CD8-positive, alpha-beta T cell (primary cell): ENCODE measurements at places on chromosomes 7 and 10. TPM values are rescaled to one million over a fixed set of nuclear protein-coding genes. Genes with fewer than 3 reads are reported as not detected.

The GNAT3 gene
- not detected for total RNA-seq

The CALN1 gene
- not detected for total RNA-seq

The NANOS1 gene
- total RNA-seq, result 0.50 TPM

The INA gene
- not detected for total RNA-seq

The PRSS2 gene
- total RNA-seq, result not detected

The CCDC146 gene
- 9.2 TPM for total RNA-seq

The GPR26 gene
- total RNA-seq, result not detected

The TCF7L2 gene
- 8.6 TPM for total RNA-seq

The CRTAC1 gene
- not detected for total RNA-seq

The CDC123 gene
- 45.3 TPM for total RNA-seq

The SLC35G1 gene
- 0.94 TPM for total RNA-seq

The CDHR3 gene
- 4.4 TPM for total RNA-seq

- no peak for DNase-seq
Observed at GRCh38 chr7:69561266-69561960, 36.9 kb upstream of the AUTS2 start.

DNA sequence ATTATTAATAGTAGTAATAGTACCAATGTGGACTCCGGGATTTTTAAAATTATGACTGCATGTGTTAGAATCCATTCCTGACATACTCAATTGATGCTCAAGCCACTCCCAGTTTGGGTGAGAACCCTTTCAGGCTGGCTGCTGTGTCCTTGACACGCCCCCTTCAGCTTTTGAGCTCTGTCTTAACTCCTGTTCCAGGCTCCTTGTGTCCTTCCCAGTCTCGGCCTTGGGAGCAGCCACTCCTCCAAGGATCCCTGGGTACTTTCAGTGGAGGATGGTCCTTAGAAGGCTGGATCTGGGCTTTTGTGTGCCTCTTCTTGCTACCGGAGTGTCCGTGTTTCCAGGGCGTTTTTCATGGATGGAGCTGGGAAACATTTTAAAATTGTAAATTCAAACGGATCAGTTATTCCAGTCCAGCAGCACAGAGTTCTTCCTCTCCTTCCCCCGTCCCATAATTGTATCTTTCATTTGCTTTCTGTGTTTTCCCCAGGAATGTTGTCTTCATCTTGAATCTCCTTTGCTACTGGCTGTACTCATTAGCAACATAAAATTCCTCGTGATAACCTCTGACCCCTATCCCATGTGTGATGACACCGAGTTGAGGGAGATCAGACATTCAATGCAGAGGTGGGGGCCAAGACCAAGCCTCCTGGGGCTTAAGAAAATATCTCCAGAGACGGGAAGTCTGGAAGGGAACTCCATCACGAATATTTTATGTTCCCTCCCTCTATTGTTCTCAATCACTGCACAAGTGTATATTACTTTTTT, 40.0 kb upstream of the PFKFB3 start:
- no peak for DNase-seq

GRCh38 chr7:101828301-101829020, 11.0 kb downstream of the CUX1 start:
- no peak for DNase-seq

DNA sequence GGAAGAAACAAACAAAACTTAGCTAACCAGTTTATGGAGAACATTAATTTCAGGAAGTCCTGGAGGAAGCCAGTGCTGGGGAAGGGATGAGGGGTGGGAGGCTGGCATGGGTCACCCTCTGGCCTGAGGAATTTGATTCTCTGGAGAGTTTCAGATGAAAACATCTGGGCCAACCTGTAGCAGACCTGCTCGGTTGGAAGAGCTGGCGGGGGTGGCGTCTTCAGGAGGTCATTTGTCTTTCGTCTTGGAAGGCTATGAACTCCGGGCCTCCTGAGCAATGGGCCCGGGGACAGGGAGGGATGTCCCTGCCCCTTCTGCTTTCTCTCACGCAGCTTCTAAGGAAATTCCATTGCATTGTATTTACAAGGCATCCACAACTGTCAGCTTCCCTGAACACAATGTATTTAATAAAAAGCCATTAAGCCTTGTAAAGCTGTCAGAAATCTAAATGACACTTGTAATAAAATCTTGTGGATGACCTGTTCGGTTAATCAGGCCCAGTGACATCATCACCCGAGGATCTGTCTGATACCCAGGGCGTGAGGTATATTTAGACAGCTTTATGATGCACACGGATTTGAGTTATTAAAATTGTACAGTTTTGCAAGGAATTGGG, 250.5 kb downstream of the RAB11FIP2 start:
- DNase-seq, result no peak

GRCh38 chr7:76193466-76193865, 8.2 kb upstream of the SRRM3 start:
- DNase-seq, result no peak

GRCh38 chr7:130989101-130989795, 255.2 kb upstream of the KLF14 start:
- no peak for DNase-seq

DNA sequence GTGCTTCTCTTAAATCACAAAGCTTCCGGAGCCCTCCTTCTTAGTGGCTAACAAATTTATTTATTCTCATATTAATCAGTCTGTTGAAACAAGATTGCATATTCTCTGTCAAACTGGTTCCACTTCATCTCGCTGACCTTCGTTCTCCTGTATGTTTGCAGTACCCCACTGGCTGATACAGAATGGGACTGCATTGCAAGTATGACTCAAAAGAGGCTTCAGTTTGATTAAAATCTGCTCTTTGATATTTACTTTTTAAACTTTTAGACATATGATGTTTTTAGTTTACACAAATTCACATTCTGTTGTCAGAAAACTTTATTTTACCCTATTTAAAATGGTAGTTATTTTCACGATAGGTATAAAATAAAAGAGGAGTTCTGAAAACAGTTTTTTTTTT, 14.3 kb upstream of the ARHGAP12 start:
- DNase-seq, result no peak

DNA sequence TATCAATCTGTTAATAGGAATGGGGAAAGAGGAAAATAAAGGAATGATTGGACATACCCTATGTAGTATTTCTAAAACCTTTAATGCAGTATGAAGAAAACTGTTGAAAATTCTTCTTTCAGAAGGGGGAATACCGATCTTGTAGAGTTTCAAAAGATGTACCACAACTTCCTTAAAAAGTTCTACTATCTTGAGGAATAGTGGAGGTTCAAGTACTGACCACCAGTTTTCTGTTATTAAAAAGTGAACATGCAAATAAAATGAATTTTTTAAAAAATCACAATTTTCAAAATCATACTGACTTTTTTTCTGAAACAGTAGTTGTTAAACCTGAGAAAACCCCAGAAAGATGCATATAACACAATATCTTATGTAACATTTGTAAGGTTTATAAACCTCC, 86.5 kb downstream of the HERC4 start:
- no peak for DNase-seq

GRCh38 chr7:47366211-47366610, 215.7 kb downstream of the TNS3 start:
- no peak for DNase-seq

- no peak for DNase-seq
Observed at GRCh38 chr10:128307820-128308219, 181.6 kb upstream of the MKI67 start.

DNA sequence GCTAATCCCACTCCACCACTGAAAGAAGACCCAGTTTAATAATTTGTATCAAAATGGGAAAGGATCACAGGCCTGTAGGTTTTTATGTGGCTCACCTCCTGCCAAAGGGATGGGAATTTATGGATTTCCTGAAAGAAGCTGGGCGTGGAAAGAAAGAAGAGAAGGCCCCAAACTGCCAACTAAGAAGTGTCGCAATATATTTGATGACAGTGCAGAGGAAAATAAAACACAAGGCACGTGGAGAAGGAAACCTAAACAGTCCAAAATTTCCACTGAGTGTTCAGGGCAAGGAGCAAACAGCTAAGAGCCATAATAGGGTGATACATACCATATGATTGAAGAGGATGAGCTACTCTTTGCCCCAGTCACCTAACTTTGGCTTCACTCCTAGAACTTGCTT, 667.2 kb downstream of the GATA3 start:
- no peak for DNase-seq

DNA sequence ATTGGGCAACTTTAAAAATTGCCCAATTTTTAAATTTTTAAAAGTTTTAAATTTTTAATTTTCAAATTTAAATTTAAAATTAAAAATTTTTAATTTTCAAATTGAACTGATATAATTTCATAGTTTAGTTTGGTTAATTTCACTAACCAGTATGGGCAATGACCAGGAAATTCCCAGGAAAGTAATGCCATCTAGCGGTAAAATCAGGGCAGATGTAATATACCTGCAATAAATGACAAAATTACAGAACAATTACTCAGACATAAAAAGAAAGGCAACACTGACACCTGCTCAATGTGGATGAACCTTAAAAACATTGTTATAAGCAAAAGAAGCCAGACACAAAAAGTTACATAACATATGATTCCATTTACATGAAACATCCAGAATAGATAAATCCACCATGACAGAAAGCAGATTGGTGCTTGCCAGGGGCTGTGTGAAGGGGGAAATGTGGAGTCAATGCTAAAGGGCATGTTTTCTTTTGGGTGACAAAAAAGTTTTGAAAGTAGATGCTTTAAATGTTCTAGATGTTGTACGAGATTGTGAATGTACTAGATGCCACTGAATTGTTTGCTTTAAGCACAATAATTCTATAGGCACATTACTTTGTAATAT, 28.6 kb upstream of the SLC16A12 start:
- no peak for DNase-seq

GRCh38 chr7:155234950-155235789, 62.5 kb upstream of the INSIG1 start:
- DNase-seq, result no peak

GRCh38 chr10:65769828-65770227, 1156.0 kb upstream of the LRRTM3 start:
- DNase-seq, result no peak

DNA sequence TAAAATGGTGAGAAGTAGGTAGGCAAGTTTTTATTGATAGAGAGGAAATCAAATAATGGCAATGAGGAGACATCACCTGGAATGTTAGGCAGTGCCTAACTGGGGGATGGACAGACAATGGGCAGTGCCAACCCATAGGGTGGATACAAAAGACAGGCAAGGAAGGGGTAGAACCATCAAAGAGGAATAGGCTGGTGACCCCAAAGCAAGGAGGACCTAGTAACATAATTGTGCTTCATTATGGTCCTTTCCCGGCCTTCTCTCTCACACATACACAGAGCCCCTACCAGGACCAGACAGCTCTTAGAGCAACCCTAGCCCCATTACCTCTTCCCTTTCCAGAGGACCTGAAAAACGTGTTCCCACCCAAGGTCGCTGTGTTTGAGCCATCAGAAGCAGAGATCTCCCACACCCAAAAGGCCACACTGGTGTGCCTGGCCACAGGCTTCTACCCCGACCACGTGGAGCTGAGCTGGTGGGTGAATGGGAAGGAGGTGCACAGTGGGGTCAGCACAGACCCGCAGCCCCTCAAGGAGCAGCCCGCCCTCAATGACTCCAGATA, 30.0 kb downstream of the PRSS2 start:
- no peak for DNase-seq

DNA sequence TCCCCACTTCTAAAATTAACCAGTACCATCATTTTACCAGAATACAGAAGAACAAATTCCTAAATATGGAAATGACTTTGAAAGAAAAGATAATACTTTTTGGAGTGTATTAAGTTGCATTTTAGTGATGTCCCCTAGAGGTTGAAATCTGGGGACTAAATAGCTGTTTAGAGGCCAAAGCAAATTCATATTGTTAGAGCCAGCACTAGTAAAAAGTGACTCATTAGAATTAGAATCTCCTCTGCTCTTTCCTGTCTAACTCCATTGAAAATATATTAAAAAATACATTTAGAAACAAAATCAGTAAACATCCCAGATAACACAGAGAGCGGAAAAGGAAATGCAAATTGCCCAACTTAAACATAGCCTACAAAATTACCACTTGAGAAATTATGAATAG, 1189.6 kb upstream of the C7orf33 start:
- no peak for DNase-seq

DNA sequence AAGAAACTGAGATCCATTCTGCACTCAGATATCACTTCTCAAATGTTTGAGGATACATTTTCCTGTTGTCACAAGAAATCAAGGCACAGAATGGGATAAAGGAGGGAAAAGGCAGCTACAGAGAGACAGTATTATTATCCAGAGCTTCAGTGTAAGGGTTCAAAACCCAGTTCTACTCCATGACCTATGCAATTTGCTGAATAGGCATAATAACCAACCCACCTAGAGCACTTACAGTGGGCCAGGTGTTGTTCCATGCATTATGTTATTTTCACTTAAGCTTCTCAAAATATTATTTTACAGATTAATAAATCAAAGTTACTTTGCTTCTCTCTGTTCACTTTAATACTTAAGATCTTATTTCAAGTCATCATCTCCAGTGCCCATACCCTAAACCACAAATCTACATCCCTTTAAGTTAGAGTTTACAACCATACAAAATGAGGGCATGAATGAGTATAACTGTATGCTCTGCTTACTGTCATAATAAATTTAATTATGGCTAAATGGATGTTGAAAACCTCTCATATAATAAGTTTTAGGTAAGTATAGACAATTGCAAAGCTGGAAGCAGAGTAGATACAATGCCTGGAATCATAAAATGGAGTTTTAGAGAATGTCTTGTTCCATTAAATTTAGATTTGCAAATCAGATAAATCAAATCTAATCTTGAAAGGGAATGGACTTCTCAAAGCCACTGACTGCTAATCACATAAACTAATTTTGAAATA, 28.1 kb upstream of the PCLO start:
- DNase-seq, result no peak

GRCh38 chr7:157895520-157896375, 558.9 kb downstream of the DNAJB6 start:
- DNase-seq, result no peak

GRCh38 chr7:47737601-47738000, 155.7 kb upstream of the TNS3 start:
- no peak for DNase-seq

GRCh38 chr10:96401036-96401435, 42.2 kb upstream of the OPALIN start:
- DNase-seq, result no peak

GRCh38 chr7:95927756-95928155, 155.4 kb downstream of the DYNC1I1 start:
- no peak for DNase-seq
